ENCODE measurements at places on chromosomes 3 and 15.

DNA sequence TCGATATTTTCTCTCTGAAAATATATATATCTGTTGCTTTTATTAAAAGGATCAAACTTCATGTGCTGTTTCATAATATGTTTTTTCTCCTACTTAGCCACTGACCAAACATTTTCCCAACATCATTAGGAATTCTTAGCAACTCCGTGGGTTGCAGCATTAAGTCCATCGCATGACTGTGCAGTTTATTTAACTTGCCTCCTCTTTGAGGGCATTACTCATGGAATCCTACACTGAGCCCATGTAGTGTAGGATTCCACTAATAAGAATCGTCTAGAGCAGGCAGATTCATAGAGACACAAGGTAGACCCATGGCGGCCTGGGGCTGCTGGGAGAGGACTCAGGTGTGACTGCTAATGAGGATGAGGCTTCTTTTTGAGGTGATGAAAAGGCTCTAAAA is 49.3 kb downstream of the CMTM6 start:
- DNase-seq: no peak

- DNase-seq: no peak
Measured at GRCh38 chr15:69810431-69811354, 287.0 kb downstream of the TLE3 start.

DNA sequence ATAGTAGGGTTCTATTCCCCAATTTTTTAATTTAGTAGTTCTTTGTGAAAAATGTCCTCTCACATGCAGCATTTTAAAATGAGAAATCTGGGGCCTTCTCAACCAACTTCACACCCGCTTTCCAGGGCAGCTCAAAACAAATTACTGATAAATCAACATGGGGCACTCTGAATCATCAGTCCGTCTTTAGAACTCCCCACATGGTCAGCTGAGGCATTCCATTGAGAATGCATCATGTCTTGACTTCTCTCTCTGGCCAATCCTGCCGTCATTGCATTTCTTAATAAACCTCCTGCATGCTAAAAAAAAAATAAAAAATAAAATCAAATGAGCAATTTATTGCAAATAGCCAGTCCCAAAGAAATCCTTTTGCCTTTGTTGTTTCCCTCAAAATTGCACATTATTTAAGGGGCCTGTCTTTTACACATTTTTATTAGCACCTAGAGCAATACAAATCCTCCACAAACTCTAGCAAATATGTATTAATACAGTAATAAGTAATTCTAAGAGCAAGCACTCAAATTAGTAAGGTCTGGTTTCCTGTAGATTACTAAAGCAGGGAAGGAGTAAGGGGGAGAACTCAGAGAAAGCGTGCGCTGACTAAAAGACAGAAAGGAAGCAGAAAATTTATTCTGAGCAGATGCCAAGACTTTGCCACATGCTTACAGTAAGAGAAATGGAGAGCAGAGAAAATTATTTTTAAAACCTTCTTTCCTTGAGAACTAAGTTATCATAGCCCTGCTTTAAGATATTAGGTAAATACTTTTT is 175.7 kb downstream of the TNIK start:
- DNase-seq: no peak

DNA sequence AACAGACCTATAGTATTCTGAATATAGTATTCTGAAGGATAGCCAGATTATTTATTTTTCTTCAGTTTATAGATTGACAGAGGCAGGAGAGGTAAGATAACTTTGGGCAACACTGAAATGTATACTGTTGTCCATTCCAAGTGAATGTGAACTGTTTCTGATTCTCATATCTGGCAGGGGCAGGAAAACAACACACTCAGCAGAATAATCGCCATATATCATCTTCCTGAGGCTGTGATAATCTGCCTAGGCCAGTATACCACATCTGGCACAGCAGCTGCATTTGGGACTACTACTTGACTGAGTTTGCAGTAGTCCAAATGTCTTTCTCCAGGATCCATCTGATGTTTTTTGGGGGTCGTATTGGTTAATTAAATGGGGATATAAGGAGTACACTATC is 22.4 kb upstream of the SETD2 start:
- no peak for DNase-seq
